ENCODE measurements at places on chromosomes 2 and 18.

DNA sequence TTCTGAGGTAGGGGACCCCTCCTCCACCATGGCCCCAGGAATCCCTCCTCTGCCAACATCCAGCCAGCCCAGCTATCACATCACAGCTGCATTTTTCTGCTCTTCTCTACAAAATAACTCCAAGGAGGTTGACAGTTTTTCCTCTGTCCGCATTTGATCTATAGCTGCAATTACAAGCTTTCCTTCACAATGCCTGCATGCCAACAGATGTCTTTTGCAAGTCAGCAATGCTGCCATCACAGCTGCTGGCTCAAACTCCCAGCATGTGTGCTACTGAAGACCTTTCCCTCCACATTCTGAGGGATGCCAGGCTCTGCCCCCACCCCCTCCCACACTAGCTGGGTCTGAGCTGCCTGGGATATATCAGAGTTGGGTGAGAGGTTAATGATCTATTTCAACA lies 51.7 kb downstream of the MCFD2 start:
- DNase-seq = no peak

DNA sequence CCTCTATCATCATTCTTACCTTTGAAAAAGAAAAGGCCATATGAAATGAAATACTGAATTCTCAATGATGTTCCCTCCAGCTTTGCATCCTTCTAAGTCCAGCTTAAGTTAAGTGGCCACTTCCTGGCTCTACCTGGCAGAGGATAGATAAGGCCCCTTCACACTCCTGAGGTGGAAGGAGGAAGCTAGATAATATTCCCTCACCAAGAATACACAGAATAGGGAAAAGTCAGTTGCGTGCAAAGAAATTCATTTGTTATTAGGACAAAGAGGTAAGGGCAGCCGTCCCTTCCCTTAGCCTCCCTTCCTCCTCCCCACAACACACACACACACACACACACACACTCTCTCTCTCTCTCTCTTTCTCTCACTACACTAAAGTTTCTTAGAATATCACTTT lies 37.5 kb downstream of the OLA1 start:
- DNase-seq = no peak

DNA sequence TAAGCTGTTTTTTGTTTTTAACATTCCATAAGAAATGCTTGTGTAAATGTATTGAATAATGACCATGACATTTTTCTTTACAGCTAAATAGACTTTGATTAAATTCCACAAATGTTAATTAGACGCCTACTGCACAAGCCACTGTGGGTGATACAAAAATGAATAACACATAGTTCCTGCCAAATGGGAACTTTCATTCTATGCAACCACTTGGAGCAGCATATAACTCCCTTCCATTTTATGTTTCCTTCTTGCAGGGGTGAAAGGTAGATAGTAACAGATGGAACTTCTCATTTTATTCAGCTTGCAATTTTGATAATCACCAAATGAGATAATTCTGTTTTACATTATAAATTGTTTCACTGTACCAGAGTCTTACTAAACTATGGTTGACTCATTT lies 70.0 kb upstream of the THUMPD2 start:
- no peak for DNase-seq

DNA sequence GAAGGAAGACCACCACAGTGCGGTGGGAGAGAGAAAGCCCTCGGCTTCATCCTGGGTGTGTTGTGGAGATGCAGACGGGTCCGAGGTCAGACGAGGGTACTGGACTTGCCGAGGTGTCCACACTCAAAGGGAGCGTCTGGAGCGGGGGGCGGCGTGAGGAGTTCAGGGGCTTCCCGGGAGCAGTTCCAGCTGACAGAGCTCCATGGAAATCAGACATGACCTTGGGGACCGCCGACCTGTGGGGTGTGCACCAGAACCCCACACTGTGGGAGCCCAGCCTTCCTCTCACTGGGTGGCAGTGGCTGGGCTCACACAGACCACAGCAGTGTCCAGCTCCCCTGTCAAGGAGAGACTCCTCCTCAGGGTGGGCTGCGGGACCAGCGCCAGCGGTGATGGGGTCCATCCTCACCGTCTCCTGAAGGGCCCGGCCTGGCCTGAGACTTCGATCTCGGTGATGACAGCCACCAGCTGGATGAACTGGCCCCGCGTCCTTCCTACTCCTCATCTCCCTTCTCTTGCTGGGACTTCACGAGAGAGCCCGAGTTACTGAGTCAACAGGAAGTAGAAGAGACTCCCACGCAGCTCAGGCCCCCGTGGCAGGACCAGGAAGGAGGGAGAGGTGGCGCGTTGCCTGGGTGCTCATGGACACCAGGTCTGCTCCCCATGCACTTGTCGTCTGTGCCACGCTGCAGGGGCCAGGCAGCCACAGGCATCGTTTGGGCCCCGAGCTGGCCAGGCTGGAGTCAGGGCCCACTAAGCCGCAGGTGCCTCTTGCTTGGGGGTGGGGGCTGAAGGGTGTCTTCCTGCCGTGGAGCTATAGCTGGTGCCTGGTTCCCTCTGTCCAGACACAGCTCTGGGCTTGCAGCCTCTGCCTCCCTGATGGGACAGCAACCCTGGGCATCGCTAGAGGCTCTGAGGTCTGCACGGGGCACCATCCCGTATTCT lies 101.9 kb upstream of the CTDP1 start:
- no peak for DNase-seq

GRCh38 chr2:175441181-175441761 lies 259.8 kb upstream of the ATP5MC3 start:
- DNase-seq = no peak
